ENCODE measurements at places on chromosomes 6 and 20.

DNA sequence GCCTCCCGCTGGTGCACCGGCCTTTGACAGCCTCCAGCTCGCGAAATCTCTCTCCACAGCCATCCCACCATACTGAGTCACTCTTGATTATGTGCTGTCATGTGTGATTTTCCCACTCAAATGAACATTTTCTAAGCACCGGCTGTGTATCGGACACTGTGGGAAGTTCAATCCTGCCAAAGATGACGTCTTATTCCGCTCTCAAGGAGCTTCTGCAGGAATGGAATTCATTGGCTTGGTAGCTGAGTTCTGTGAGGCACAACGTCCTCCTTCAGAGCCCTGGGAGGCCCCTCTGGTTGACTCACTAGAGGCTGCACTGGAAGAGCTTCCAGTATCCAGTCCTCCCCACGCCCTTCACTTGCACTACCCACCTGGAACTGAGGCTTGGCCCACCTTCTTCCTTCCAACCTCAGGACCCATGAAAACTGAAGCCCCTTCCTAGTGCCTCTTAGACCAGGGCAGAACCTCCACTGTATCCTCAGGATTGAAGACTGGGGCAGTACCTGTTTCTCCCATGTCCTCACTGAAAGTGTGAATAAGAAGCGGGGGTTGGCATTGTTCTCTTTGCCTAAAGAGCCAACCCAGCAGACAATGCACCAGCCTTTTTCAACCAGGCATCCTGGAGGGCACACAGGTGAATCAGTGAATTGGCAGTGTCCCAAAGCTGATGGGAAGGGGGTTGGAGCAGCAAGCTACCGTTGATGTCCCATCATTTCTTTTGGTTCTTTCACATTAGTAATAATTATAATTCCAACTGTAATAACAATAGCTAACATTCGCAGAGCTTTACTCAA, 1.7 kb downstream of the UNC5CL start:
- no peak for DNase-seq

DNA sequence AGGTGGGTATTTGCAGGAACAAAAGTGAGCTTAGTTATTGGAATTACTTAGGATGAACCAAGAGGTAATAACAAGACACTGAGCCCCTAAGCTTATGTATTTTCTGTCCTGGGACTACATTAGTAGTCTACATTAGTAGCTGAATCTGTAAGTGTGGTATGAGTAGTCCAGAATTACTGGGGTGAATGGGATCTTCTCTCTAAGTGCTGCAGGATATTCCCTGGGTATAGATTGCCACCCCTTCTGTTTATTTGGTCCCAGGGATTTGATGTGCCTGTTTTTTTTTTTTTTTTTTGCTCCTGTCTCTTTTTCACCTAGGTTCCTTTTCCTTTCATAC, 5.9 kb downstream of the CD2AP start:
- DNase-seq: no peak

DNA sequence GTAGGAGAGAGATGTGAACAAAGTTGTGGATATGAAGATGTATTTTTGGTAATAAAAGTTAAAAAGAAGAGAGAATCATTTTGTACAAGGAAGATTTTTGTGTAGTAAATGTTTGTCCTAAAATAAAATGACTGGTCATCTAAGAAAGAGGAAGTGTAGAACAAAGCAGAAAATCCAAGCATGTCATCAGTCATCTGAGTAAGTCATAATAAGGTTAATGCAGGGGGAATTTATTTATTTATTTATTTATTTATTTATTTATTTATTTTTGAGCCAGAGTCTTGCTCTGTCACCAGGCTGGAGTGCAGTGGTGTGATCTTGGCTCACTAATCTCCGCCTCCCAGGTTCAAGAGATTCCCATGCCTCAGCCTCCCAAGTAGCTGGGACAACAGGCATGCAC, 15.7 kb upstream of the CGA start:
- DNase-seq: no peak

- no peak for DNase-seq
These were observed 635.3 kb upstream of the MARCKS start for GRCh38 chr6:113221850-113222249.

- no peak for DNase-seq
These were observed 179.8 kb downstream of the FOXA2 start for GRCh38 chr20:22404419-22405170.

DNA sequence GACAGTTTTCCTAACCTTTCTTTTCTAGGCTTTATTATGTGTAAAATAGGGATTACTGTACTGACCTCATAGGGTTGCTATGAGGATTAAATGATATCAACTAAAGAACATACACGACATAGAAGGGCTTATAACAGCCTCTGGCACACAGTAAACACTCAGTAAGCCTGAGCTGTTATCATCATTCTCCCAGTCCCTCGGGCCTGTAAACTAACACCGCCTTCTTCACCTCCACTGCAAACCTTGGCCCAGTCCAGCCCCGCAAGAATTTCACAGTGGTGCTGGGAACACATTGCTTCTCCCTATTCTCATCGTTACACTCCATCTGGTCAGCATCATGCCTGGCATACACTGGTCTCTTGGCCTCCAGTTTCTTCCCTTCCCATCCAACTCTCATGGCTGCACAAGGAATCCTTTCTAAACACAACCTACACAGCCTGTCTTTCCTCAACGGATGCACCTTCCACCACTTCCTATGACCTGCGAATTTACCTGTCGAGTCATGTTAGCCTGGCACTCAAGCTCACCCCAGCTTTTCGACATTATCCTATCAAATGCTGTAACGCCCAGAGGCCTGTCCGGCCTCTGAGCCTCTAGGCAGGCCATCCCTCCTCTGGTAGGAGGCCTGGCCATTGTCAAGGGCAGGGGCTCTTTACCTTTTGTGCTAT, 92.1 kb downstream of the FYN start:
- DNase-seq: no peak

GRCh38 chr6:159252955-159253508, 83.8 kb downstream of the FNDC1 start:
- no peak for DNase-seq

Data from stimulated activated CD8-positive, alpha-beta memory T cell treated with anti-CD3 and anti-CD28 coated beads, Interleukin-7, amount 100 ng/mL, for 1 hour (primary cell).